Activated naive CD8-positive, alpha-beta T cell treated with anti-CD3 and anti-CD28 coated beads, Interleukin-2, amount 10 ng/mL, durations not matched to agents 7 days and 5 days (primary cell): ENCODE measurements at places on chromosomes 6 and 20. TPM values are rescaled to one million over a fixed set of nuclear protein-coding genes. Genes with fewer than 3 reads are reported as not detected.

Gene HDAC2
- 59.5 TPM for total RNA-seq

GRCh38 chr20:3749689-3750531 lies 17.4 kb downstream of the HSPA12B start:
- no peaks in the 10 kb centered on the region for H3K36me3 ChIP-seq
- H3K4me3 ChIP-seq = no peak overlapping the region
- no peak overlapping the region for H3K27ac ChIP-seq
- H3K4me1 ChIP-seq = peaks cover 11% of the 10 kb centered on the region
- DNase-seq = peak; percentile 72

DNA sequence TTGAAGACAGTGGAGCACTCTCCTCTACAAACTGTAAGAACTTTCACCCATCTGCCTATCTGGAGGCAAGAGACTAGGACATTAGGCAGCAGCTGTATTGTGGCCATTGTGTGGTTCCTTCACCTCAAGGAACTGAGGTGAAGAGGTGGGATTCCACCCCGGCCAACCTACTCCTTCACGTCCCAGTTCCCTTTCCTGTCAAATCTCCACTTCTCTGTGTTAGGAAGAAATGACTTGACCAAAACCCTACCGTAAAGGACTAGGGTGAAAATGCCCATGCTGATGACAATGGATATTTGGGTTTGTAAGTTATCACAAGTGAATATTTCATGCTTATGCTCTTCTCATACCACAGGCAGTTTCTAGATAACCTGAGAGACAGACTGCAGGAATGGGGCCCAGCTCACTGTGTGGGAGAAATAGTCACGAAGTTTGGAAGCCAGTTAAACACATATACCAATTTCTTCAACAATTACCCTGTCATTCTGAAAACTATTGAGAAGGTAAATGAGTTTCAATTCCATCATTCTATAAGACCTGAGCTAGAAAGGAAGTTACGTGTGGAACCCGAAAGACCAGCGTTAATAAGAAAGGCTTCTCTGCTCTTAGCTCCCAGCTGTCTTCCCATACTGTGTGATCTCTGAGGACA lies 86.6 kb downstream of the ECT2L start:
- H3K4me1 ChIP-seq = no peaks in the 10 kb centered on the region
- no peak for DNase-seq
- H3K27me3 ChIP-seq = peaks cover 4% of the 10 kb centered on the region
- H3K27ac ChIP-seq = no peak overlapping the region

DNA sequence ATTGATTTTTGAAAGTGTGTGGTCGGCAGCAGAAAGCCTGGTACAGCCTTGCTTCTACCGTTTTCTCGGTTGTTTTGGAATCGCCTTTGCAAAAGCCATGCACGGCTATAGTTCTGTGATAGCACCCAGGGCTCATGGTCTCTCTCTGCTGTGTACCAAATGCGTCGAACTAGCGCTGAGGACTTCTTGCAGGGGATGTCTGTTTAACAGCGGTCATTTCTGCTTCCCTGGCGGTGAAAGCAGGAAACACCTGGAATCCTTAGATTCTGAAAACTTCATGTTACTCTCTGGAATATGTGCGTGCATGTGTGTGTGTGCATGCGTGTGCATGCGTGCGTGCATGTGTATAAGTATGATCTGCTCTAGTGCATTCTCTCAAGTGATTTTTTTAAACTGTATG lies 26.1 kb upstream of the GCNT2 start:
- H3K4me3 ChIP-seq = no peak overlapping the region
- H3K36me3 ChIP-seq = no peaks in the 10 kb centered on the region
- peaks cover 17% of the 10 kb centered on the region for H3K27me3 ChIP-seq
- H3K27ac ChIP-seq = no peak overlapping the region
- DNase-seq = no peak
- no peaks in the 10 kb centered on the region for H3K4me1 ChIP-seq

GRCh38 chr6:136148051-136148450 lies 102.1 kb downstream of the MTFR2 start:
- H3K27ac ChIP-seq = no peak overlapping the region
- DNase-seq = no peak
- no peaks in the 10 kb centered on the region for H3K36me3 ChIP-seq
- no peak overlapping the region for H3K4me3 ChIP-seq
- H3K27me3 ChIP-seq = peaks cover 3% of the 10 kb centered on the region

Gene RBPJL
- not detected for total RNA-seq

Gene GABRR1
- total RNA-seq = not detected

- H3K4me1 ChIP-seq = no peaks in the 10 kb centered on the region
- no peak overlapping the region for H3K27ac ChIP-seq
- no peaks in the 10 kb centered on the region for H3K36me3 ChIP-seq
- no peaks in the 10 kb centered on the region for H3K27me3 ChIP-seq
- no peak overlapping the region for H3K4me3 ChIP-seq
These were observed 260.2 kb upstream of the IRAK1BP1 start for GRCh38 chr6:78607189-78607588.

DNA sequence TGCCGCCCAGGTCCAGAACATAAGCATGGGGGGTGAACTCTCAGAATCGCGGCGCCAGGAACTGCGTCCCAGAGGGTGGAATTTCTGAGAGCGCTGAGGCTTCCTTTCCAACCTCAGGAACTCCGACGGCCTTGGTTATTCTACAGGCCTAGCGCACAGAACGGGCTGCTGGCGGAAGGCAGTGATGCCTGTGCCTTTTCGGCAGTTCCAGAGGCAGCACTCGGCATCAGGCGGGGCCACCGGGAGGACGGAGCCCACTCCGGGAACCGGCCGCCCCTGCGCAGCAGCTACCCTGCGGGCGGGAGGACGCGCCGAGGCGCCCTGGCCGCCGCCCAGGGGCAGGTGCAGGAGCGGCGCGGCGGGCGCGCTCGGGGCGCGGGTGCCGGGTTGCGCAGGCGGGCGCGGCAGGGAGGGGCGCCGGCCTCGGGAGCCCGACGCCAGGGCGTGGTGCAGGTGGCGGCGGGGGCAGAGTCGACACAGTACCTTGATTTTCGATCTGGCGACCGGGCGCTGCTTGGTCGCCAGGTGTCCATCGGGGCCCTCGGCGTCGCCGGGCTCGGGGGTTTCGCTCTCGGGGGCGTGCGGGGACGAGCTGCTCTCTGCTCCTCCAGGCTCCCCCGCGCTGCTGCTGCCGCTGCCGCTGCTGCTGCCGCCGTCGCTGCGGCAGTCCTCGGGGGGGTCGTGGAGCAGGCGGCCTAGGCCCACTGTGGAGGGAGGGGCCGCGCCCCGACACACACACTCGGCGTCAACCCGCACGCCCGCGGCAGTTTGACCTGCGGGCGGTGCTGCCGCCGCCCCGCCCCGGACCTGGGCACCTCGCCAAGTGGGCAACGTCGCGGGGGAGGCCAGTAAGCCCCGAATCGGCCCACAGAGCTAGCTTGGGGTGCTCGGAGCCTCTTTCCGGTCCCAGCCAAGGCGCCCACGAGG lies 1.3 kb downstream of the OVOL2 start:
- H3K27ac ChIP-seq = no peak overlapping the region
- no peaks in the 10 kb centered on the region for H3K36me3 ChIP-seq
- H3K27me3 ChIP-seq = peaks cover 80% of the 10 kb centered on the region
- H3K4me3 ChIP-seq = peak overlapping the region; percentile 68
- H3K4me1 ChIP-seq = peaks cover 6% of the 10 kb centered on the region
- DNase-seq = peak; percentile 54

Gene EPM2A
- total RNA-seq = 9.3 TPM

GRCh38 chr6:158684745-158685324 lies 35.0 kb downstream of the SYTL3 start:
- no peaks in the 10 kb centered on the region for H3K27me3 ChIP-seq
- DNase-seq = no peak
- H3K4me1 ChIP-seq = peaks cover 43% of the 10 kb centered on the region
- no peak overlapping the region for H3K4me3 ChIP-seq
- peaks cover 51% of the 10 kb centered on the region for H3K36me3 ChIP-seq
- H3K27ac ChIP-seq = peak overlapping the region; percentile 15

DNA sequence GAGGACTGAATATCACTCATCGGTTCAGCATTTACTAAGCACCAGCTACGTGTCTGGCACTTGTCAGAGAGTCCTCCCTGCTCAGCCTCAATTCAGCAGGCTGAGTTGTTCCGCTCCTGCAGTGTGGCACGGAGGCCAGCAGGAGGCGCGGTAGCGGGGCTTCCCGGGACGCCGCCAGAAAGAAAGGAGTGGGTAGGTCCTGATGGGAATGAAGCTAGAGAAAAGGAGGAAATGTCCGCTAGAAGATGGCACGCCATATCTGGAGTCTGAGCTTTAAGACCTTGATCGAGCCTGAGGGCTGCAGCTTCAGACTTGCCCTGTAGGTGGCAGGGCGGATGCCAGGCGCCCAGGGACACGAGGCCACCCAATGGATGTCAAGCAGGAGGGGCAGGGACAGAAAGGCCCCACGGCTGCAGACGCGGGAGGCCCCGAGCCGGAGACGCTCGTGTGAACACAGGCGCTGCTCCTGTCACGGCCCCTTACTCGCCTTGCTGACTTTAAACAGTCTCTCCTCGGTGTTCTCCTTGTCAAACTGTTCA lies 18.7 kb downstream of the SERPINB6 start:
- H3K27me3 ChIP-seq = no peaks in the 10 kb centered on the region
- H3K4me1 ChIP-seq = peaks cover 7% of the 10 kb centered on the region
- DNase-seq = peak; percentile 55
- H3K4me3 ChIP-seq = no peak overlapping the region

DNA sequence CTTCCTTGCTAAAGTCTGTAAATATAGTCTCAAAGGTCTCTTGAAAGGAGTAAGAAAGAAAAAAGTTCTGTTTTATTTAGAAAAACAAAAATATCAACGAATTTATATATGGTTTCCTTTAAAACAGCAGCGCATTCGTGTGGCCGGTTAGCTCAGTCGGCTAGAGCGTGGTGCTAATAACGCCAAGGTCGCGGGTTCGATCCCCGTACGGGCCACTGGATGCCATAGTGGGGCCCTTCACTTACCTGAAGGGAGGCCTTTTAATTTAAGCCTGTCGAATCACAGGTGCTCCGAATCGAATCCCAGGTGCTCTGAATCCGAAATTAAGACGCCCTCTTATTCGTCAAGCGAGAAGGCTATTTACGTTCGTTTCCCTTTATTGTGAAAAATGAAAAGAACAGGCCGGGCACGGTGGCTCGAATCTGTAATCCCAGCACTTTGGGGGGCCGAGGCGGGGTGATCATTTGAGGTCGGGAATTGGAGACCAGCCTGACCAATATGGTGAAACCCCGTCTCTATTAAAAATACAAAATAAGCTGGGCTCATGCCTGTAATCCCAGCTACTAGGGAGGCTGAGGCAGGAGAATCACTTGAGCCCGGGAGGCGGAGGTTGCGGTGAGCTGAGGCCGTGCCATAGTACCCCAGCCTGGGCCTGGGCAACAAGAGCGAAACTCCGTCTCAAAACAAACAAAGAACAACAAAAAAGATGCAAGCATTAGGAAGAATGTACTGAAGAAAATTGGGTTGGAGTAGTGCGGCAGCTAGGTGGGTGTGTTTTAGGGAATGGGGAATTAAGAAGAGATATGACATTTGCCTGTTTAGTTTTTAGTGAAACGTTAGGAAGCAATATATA lies 195.8 kb upstream of the ZNF184 start:
- peak; percentile 71 for DNase-seq
- H3K4me1 ChIP-seq = peaks cover 49% of the 10 kb centered on the region
- H3K4me3 ChIP-seq = peak overlapping the region; percentile 64
- H3K27ac ChIP-seq = peak overlapping the region; percentile 33
- H3K36me3 ChIP-seq = peaks cover 1% of the 10 kb centered on the region
- H3K27me3 ChIP-seq = peaks cover 67% of the 10 kb centered on the region
